Activated CD4-positive, alpha-beta memory T cell treated with anti-CD3 and anti-CD28 coated beads, Interleukin-2, amount 10 ng/mL, durations not matched to agents 7 days and 5 days (primary cell): ENCODE measurements at places on chromosomes 4 and X. TPM values are rescaled to one million over a fixed set of nuclear protein-coding genes. Genes with fewer than 3 reads are reported as not detected.

DNA sequence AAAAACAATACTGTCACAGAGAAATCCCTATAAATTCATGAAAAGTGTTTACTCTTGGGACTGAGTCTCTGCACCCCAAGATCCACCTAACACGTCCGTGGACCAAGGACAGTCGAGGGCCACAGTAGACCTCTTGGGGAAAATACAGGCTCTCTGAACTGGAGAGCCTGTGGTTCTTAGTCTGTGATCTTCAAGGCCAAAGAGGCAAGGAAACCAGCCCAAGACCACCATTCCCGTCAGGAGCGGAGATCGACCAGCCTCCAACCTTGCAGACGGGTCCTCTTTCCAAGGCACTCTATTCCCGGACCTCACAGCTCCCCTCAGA lies 1.6 kb upstream of the APBB2 start:
- DNase-seq: no peak

DNA sequence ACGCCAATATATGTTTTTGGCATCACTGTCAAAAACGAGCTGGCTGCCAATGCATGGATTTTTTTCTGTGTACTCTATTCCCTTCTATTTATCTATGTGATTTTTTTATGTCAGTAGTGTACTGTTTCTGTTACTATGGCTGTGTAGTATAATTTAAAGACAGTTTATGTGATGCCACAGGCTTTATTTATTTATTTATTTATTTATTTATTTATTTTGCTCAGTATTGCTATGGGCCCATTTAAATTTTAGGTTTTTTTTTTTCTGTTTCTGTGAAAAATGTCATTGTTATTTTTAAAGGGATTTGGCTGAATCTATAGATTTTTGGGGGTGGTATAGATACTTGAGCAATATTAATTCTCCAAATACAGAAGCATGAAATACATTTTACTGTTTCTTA lies 338.4 kb upstream of the POU3F4 start:
- DNase-seq: no peak

GRCh38 chrX:4550018-4550417 lies 836.6 kb upstream of the PRKX start:
- DNase-seq: no peak

GRCh38 chr4:68256284-68256683 lies 10.8 kb upstream of the TMPRSS11B start:
- no peak for DNase-seq

DRD5 gene
- total RNA-seq: not detected

PASD1 gene
- total RNA-seq: not detected
